ENCODE measurements at places on chromosomes 7 and 10.

GRCh38 chr10:84537447-84537931, 209.1 kb downstream of the CCSER2 start:
- no peak for DNase-seq

DNA sequence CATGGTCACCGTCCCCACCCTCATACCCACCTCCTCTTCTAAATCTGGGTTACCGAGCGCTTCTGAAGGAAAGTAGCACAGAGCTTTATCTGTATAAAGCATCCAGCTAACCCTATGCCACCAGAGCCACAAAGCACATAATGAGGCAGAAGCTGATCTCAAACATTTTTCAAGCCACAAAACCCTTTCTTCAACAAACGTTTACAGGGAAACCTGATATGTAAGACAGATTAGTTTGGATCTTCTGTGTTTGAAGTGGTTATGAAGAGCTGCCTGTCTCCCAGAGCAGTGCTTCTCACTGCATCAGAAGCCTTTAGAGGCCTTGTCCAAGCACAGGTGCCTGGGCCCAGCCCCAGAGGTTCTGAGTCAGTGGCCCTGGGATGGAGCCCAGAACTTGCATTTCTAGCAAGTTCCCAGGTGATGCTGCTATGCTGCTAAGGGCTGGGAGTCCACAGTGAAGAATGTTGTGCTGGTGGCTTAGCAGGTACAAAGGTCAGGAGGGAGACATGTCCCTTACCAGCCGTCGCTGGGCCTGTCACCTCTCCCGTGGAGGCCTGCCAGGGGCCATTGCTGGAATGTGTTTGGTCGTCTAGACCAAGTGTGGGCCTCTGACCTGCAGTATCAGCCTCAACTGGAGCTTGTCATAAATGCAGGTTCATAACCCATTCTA, 90.4 kb downstream of the TAF3 start:
- DNase-seq: peak; percentile 76

DNA sequence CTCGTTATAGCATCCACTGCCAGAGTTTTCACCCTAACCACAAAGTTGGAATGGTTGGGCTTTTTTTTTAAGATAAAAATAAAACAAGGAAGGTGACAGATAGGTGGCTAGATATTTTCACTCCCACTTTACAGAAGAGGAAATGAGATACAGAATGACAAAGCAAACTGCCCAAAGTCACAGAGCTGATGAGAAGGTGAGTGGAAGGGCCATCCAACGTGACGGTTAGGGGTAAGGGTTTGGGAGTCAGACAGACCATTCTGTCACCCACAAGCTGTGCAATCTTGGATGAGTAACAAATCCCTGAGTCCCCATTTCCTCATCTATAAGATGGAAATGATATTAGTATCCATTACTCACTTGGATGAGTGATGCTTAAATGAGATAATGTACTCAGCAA, 106.9 kb upstream of the PDLIM1 start:
- no peak for DNase-seq

DNA sequence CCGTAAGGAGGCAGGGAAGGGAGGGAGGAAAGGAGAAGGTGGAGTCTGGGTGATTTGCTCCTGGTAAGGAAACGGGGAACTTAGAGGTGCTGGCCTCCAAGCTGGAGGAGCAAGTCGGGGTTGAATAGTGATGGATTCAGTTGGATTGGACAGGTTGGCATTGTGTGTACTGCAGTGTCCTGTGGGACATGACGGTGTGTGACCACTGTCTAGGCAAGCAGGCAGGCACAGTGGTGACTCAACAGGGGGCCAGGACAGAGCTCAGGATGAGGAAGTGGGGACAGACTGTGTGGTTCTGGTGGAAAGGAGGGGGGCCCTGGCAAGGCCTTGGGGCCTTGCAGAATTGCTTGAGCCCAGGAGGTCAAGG, 48.8 kb downstream of the COL26A1 start:
- no peak for DNase-seq

- DNase-seq: no peak
Measured at GRCh38 chr10:79936625-79937615, 12.0 kb downstream of the SFTPD start.

DNA sequence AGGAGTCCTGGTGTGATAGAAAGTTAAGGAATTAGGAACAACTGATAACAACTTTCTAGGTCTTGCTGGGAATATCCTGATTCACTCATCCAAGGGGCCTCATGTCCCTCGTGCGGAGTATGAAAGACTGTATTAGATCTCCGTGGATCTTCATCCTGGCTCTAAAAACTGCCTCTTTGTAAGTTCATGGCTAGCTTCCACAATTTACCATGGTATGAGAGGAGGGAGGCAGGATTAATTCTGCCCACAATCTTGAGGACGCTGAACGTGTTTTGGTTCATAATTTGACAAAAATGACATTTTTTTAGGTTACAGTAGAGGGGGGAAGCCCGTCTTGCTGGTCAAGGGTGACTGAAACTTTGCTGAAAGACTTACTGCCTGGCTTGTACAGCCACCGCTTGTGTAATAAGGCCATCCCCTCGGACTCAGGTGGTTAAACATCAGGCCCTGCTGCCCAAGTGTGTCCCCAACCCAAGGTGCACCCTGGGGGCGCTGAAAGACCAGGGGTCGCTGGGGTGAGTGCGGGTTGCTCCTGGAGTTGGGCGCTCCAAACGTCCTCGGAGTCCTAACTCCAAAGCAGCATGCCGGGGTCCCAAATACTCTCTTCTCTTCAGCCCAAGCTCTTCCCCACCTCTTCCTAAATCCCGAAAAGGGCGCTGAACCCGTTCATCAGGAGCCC, 733 bp downstream of the HIBADH start:
- DNase-seq: peak; percentile 73

GRCh38 chr7:150580638-150581394, 13.6 kb downstream of the GIMAP4 start:
- no peak for DNase-seq

DNA sequence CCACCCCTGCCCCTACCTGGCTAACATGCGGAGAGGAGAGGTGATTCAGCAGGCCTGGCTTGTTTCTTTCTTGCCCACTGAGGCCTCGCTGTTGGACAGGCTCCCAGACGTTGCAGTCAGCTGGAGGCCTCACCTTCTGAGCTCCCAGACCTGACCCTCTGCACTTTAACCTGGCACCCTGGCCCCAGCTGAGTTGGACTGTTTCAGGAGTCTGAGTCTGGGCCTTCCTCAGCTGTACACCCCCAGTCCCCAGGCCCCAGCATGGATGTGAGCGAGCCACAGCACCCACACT, 35.0 kb downstream of the UNC5B start:
- DNase-seq: peak; percentile 75

DNA sequence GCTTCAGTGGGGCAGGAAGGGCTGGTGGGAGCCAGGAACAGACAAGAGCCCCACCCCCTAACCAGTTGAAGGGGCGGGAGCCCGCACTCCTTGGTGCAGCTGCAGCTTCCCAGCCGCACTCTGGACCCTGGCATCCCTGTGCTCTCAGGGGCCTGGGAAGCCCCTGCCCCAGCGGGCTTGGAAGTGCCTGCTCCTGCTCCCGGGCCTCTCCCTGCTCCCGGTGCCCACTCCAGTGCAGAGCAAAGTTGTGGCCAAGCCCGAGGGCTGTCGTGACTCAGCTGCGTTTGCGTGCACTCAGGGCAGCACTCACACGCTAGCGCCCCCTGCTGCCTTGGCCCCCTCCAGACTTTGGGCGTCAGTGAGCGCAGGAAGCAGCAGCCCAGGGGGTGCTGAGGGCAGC, 883.8 kb downstream of the LRMDA start:
- DNase-seq: no peak

- no peak for DNase-seq
Measured at GRCh38 chr10:687583-688311, 1.7 kb downstream of the DIP2C start.

GRCh38 chr10:71346731-71347130, 27.7 kb downstream of the SLC29A3 start:
- DNase-seq: no peak
